NCI-H2171 treated with DMSO at 0.1 percent for 48 hours (cell line): ENCODE measurements at places on chromosomes 11 and 22.

DNA sequence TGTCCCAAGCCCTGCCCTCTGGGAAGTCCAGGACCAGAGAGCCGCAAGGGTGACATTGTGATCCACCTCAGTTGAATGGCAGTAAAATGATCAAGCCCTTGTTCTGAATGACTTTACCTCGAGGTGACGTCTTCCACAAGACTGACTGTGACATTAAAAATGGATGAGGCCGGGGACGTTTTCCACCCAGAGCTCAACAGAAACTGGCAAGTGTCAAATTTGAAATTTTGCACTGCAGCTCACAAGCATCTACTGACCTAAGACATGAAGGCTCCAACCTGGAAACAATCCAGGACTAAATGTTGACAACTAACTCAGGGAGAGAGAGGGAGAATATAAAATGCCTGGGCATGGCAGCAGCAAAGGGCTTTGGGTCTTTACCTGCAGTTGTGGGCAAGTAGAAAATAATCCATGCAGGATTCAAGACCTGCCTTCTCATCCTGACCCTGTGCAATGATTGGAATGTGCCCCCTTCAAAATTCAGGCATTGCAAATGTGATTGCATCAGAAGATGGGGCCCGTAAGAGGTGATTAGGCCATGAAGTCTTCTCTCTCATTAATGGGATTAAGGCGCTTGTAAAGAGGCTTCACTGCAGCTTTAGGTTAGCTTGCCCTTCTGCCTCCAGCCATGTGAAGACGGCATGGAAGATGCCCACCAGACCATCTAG lies 33.6 kb upstream of the CLMP start:
- DNase-seq: no peak

- DNase-seq: no peak
Observed at GRCh38 chr11:22761066-22761465, 68.5 kb downstream of the SVIP start.

GRCh38 chr11:109785714-109786113 lies 307.5 kb upstream of the ZC3H12C start:
- DNase-seq: no peak

- DNase-seq: no peak
Observed at GRCh38 chr22:33896154-33896553, 24.1 kb downstream of the LARGE1 start.

- no peak for DNase-seq
Observed at GRCh38 chr11:112352907-112353306, 92.2 kb upstream of the PLET1 start.

DNA sequence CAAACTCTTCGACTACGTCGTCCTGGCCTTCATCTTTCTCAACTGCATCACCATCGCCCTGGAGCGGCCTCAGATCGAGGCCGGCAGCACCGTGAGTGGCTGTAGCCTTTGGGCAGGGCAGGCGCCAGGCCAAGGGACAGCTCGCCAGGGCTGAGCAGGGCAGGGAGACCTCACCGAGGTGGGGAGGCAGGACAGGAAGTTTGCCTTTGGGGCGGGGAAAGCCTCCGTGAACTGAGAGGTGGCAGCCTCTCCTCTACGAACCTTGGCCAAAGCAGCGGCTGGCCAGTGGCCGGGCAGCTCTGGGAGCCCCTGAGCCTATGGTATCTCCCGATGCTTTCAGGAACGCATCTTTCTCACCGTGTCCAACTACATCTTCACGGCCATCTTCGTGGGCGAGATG lies 93.2 kb downstream of the CACNA1I start:
- no peak for DNase-seq

DNA sequence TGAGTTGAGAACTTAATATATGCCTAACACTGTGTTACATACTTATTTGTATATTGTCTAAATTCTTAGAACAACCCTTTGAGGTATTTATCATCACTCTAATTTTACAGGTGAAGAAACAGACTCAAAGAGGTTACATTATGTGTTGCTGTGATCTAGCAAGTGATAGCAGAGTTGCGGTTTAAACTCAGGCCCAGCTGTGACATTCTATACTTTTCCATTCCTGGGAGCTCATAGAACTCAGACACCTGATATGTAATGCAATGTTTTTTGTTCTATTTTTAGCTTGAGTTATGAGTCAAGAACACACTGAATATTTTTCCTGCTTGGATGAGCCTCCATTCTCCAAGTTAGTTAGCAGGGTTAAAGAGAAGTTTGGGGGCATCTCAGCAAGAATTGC lies 449.7 kb upstream of the DDI1 start:
- peak; percentile 76 for DNase-seq

DNA sequence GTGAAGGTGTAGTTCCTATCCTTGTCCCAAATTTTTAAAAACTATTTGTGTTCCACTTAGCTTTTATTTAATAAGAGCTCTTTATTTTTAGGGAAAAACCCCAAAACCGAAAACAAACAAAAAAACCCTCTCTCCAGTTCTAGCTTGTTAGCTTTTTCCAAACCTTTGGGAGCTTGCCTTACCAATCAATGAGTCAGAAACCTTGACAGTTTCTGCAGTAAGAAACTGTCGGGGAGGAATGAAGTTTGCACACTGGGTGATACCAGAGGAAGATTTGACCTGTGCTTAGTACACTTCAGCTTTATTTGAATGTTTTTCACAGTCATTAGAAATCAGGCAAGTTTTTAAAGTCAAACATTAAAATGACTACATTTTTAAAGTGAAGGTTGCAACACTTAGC lies 105.0 kb downstream of the FAT3 start:
- DNase-seq: no peak

- DNase-seq: no peak
Observed at GRCh38 chr11:8744423-8744822, 61.8 kb downstream of the RPL27A start.

DNA sequence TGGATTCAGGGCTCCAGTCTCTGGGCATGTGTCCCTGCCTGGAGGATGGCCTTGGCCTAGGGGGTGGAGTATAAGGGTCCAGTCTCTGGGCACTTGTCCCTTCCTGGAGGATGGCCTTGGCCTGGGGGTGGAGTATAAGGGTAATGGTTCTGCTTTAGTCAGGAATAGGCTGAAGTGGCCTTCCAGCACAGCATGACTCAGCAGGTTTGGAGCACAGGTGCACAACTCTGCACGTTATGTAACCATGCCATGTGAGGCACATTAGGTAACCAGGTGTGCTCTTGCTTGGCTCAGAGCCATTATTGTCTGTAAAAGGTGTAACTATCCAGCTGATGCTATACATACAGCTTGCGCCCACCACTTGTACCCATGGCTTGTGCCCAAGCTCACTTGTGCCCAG lies 48.4 kb upstream of the POLD3 start:
- peak; percentile 3 for DNase-seq

GRCh38 chr11:108512708-108513107 lies 14.5 kb upstream of the POGLUT3 start:
- no peak for DNase-seq

- DNase-seq: no peak
Observed at GRCh38 chr11:65334696-65335295, 1.1 kb downstream of the DPF2 start.

DNA sequence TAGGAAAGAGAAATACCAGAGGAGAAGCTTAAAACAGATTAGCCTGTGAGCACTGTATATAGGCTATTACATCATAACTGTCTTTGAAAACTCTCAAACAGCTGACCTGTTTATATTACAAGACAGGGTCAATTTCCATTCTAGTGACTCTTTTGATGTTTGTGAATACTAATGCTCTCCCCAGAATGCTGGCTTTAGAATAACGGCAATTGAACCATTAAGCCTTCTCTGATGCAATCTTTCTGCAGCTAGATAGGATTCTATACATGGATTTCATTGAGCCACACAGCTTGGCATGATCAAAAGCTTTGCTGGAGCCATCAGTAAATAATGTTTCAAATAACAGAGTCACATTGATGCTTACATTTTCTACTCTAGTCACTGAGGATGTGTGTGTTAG lies 122.7 kb upstream of the FAT3 start:
- DNase-seq: no peak

- DNase-seq: no peak
Observed at GRCh38 chr11:1557904-1558774, 13.9 kb downstream of the DUSP8 start.

GRCh38 chr22:18044548-18045271 lies 20.3 kb upstream of the MICAL3 start:
- no peak for DNase-seq

DNA sequence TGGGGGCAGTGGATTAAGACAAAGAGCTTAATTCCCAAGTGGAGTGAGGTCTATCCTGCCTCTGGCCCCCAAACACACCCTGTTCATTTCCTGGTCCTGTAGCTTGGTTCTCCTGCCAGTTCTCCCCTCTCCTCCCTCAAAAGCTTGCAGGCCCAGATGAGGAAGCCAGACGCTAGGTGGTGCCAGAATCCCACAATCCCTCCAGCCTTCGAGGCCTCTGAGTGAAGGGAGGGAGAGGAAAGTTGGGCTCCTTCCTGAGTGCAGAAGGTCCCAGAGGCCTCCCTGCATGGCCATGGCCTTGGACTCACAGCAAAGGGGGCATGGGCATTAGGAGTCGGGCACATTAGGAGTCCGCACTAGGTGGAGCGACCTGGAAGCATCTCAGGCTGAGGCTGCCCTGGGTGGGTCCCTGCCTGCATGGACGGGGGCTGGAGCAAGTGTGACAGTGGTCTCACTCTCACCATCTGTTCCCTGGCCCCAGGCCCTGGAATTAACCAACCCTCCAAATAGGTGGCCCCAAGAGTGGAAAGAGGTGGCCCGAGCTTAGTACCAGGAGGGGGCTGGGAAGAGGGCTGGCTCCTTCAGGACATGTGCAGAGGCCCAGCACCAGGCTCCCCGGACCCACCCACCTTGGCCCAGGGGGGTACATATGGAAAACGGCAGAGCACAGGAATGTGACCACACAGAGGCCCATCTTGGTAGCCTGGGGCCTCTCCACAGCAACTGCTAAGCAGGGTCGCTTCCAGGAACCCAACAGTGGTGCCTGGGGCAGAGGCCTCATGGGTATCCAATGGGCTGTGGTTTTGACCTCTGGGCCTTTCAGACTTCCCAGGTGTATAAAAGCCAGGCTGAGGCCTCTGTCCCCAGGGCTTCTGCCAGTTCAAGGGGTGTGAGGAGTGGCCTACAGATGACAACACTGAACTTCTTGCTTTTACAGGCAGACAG lies 5.2 kb downstream of the FXYD2 start:
- DNase-seq: peak; percentile 59

- DNase-seq: peak; percentile 80
Observed at GRCh38 chr11:68396516-68396915, 64.0 kb upstream of the PPP6R3 start.

GRCh38 chr22:29719899-29720645 lies at the start of gene CABP7:
Gene CABP7, plus strand, starts transcription at chr22:29720003. Its CDS starts 422 bp downstream, at chr22:29720425.
- DNase-seq: no peak

DNA sequence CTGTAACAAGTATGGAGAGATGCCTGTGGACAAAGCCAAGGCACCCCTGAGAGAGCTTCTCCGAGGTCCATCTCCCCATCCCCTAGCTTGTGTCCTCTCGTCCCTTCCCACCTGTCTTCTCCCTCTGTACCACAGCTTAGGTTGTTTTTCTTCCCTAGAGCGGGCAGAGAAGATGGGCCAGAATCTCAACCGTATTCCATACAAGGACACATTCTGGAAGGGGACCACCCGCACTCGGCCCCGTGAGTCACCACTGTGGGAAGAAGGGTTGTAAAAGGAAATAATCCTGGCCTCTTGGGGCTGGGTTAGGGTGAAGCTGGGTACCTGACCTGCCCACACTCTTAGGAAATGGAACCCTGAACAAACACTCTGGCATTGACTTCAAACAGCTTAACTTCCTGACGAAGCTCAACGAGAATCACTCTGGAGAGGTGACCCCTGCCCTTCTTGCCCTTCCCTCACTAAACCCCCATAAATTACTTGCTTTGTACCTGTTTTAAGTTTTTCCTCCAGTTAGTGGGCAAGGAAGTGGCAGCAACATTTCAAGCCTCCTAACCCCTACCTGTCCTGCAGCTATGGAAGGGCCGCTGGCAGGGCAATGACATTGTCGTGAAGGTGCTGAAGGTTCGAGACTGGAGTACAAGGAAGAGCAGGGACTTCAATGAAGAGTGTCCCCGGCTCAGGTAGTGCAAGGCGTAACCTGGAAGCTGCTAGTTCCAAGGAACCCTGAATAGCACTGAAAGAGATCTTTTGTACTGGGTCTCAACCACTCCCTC lies 3.1 kb downstream of the TAF10 start:
- no peak for DNase-seq

GRCh38 chr11:41306431-41306830 lies 153.0 kb downstream of the LRRC4C start:
- no peak for DNase-seq

DNA sequence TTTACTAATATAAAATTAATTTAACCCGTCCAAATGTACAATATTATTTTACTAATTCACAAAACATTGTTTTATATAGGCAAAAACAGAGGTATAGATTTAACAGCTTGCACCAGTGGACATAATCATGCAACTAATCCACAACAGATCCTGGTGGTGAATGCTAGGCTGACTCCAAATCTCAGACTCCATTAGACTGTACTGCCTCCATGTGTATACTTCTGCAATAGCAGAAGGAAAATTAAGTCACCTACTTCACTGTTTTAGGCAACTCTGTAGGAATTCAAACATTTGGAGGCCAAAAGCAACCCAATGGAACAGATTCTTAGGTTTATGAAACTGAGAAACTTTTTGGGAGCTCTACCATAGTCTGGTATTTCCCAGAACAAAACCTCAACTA lies 30.0 kb upstream of the RAB39A start:
- peak; percentile 25 for DNase-seq

DNA sequence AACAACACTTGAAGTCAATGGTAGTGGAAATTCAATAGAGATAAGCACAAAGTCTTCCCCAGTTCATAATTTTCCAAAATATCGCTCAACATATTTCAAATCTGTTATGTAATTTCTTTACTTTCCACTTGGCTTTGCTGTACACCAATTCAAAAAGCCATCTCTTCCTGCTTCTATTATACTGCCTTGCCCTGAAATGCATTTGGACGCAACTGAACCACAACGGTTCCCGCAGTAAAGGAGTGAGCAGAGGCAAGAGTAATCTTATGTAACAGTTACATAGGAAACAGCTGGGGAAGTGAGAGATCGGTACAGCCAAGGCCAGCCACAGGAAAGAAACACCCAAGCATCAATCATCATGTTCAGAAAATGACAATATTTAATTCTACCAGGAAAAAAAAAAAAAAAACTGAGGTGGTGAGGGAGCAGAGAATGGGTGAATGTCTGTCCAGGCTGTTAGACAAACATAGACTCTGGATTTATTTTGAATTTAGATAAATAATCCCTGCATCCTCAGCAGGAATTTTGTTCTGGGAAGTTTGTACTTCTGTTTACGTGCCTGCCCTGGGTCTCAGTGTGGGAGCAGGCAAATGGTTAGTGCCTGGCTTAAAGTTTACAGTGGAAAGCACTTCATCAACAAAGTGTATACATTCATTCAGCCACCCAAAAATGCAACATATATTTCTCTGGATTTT lies 392.2 kb downstream of the ETS1 start:
- no peak for DNase-seq

DNA sequence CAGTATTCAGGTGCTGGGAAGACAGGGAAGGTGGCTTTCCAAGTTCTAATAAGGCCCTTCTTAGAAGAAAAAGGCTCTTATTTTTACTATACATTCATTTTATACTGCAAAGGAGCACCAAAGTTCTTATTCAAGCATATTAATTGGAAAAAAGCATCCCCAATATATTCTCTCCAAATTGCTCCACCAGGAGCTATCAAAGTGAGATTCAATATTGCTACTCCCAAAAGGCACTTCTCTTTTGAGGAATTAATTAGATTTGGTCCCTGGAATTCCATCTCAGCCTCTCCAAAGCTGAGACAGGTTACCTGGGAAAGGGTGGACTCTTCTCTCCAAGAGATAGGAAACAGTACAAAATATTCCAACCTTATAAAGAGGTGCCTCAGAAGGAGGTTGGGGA lies 134.1 kb downstream of the LARGE1 start:
- DNase-seq: no peak
